Endodermal cell (in vitro differentiated cells): ENCODE measurements at places on chromosomes 3 and 15. TPM values are rescaled to one million over a fixed set of nuclear protein-coding genes. Genes with fewer than 3 reads are reported as not detected.

GRCh38 chr15:39593071-39593655 is 12.3 kb downstream of the THBS1 start:
- H3K27me3 ChIP-seq = no peaks in the 10 kb centered on the region
- no peaks in the 10 kb centered on the region for H3K4me1 ChIP-seq
- DNase-seq = no peak
- H3K36me3 ChIP-seq = peaks cover 94% of the 10 kb centered on the region

- peaks cover 21% of the 10 kb centered on the region for H3K27me3 ChIP-seq
- no peak overlapping the region for H3K4me3 ChIP-seq
- no peaks in the 10 kb centered on the region for H3K36me3 ChIP-seq
- DNase-seq = no peak
- peaks cover 7% of the 10 kb centered on the region for H3K4me1 ChIP-seq
Measured at GRCh38 chr3:24956613-24957012, 462.0 kb upstream of the THRB start.

DNA sequence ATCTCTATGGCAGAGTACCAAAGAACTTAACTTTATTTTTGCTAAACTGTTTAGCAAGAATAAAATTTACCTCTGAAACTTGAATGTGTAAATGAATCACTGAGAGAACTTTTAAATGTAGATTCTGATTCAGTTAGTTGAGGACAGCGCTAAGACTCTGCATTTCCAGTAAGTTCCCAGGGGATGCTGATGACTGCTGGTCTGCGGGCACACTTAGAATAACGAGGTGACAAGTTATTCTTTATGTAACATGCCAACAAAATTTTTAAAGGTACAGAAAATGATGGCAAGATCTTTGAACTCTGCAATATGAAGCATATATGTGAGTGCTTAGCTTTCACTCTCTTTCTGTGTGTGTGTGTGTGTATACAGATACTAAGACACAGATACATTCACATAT is 56.4 kb downstream of the TGFBR2 start:
- H3K4me1 ChIP-seq = peaks cover 8% of the 10 kb centered on the region
- no peak for DNase-seq
- no peak overlapping the region for H3K4me3 ChIP-seq

Gene SCG5
- 14.8 and 17.2 TPM in 2 replicates for total RNA-seq

DNA sequence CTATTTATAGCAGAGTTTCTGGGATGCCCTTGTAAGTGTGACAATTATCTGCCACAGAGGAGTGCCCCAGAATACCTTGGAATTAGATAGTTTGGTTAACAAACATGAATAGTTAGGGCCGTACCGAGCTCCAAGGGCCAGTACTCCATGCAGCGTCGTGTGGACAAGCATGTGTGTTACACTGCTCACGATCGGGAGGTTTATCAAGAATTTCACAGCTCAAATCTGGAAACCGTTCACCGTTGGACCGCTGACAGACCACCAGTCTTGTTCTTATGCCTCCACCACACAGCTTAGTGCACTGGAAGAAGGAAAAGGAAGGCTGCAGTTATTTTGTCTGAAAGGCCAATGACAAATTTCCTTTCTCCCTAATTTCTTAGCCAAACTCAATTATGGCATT is 93.7 kb downstream of the ADAMTS9 start:
- no peak overlapping the region for H3K27ac ChIP-seq
- no peak for DNase-seq
- peaks cover 8% of the 10 kb centered on the region for H3K4me1 ChIP-seq

DNA sequence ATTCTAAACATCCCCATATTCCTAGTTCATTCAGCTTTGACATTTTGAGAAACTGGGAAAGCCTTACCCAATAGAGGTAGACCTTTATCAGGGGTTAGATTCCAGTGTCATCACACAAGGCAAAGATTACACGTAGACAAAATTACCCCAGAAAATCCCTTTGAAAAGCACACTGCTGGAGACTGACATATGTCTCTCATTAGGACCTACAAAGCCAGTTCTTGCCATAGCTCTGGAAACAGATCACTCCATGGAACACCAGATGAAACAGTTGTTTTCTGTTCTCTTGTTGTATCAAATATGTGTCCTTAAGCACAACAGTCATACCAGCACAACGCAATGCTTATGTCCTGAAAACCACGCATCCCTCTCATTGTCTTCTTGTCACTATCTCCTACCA is 44.7 kb downstream of the RARB start:
- peaks cover 17% of the 10 kb centered on the region for H3K36me3 ChIP-seq
- DNase-seq = no peak
- peaks cover 9% of the 10 kb centered on the region for H3K4me1 ChIP-seq
- H3K27ac ChIP-seq = no peak overlapping the region
- no peak overlapping the region for H3K4me3 ChIP-seq

- no peaks in the 10 kb centered on the region for H3K4me1 ChIP-seq
- no peak overlapping the region for H3K27ac ChIP-seq
Measured at GRCh38 chr15:58311556-58311955, 120.2 kb upstream of the LIPC start.

Gene SKOR1
- total RNA-seq = 0.16 to 0.51 TPM (median 0.23 TPM) in 3 replicates

GRCh38 chr3:174325834-174326700 is 533.1 kb upstream of the NAALADL2 start:
- no peak overlapping the region for H3K27ac ChIP-seq
- no peak for DNase-seq
- no peaks in the 10 kb centered on the region for H3K27me3 ChIP-seq
- no peak overlapping the region for H3K4me3 ChIP-seq

Gene GOLGA8S
- total RNA-seq = 0.09 to 0.13 TPM in 2 of 3 replicates, not detected in the other

DNA sequence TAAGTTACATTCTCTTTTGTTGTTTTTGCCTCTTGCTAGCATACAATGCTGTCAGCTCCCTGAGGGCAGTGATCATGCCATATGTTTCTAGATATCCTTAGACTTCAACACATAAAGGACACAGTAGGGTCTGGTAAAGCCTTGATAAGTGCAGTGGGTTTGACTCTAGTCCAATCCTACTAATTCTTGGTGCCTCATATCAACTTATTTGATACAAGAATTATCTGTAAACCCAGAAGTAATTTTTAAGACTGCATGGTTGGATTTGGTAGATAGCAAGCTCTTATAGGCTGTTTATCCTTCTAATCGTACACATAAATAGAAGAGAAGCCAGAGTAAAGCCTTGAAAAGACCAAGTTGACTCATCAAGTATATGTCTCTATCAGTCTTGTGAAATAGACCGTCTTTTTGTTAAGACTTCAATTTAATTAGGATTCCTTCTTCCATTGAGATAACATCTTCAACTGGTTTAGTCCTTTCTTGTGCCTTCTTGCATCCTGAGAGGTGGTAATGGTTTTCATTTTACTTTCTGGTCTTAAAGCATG is 265.6 kb upstream of the CDIN1 start:
- H3K36me3 ChIP-seq = no peaks in the 10 kb centered on the region
- H3K27me3 ChIP-seq = no peaks in the 10 kb centered on the region
- H3K27ac ChIP-seq = no peak overlapping the region
- no peak for DNase-seq
- no peaks in the 10 kb centered on the region for H3K4me1 ChIP-seq

- no peak overlapping the region for H3K4me3 ChIP-seq
- DNase-seq = no peak
- no peak overlapping the region for H3K27ac ChIP-seq
- H3K36me3 ChIP-seq = no peaks in the 10 kb centered on the region
Measured at GRCh38 chr15:73756947-73757513, 3.9 kb upstream of the INSYN1 start.

DNA sequence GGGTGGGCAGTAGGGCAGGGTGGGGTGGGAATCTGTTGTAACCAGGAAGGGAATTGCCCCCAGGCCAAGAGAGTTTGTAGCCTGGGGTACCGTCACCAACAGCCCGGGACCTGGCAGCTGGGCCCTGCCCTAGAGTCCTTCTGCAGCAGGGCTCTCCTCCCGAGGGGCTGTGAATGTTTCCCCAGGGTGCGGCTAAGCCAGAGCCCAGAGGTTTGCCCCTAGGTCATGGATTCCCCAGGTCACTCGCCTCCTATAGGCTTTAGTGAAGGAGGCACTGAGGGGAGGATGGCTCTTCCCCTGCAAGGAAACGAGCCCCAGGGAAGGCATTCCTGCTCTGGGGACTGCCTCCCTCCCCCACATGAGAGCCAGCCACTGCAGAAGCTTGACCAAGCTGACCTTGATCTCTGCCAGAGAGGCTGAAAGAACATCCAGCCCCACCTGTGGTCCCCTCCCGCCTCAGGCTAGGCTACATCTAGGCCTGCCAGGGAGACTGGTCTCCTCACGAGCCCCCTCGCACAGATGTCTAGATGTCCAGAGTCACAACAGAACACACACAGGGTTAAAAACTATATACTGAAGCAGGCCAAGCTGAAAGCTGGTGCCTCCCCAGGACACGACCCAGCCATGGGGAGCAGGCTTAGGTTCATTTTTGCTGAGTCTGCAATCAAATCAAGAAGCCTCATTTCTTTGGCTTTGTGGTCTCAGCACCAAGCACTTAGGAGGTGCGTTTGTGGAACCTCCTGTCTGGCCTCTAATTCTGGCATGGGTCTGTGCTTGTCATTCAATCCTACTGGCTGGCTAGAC is 69.1 kb upstream of the TAMM41 start:
- H3K27ac ChIP-seq = no peak overlapping the region
- peak; percentile 47 for DNase-seq
- H3K4me3 ChIP-seq = no peak overlapping the region

Gene BFSP2
- not detected in 2 replicates for total RNA-seq

GRCh38 chr15:70086636-70087035 is 11.1 kb downstream of the TLE3 start:
- no peaks in the 10 kb centered on the region for H3K27me3 ChIP-seq
- H3K4me1 ChIP-seq = peaks cover 46% of the 10 kb centered on the region
- H3K36me3 ChIP-seq = peaks cover 84% of the 10 kb centered on the region
- H3K27ac ChIP-seq = no peak overlapping the region

DNA sequence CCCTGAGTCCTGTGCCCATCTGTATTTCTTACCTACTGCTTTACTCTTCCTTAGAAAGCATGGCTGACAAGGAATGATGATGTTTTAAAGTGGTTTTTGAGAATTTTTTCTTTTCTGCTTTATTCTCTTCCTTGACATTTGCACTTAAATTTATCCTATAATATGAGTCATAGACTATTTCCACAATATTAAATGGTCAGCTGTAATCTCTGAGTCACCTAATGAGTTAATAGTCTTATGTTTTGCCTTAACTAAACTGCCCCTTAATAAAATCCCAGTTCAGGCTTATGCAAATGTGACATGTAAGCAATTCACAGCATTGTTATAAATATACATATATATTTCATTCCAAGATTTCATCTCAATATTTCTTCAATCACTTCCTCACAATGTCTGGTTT is 23.8 kb downstream of the MEIS2 start:
- no peaks in the 10 kb centered on the region for H3K27me3 ChIP-seq
- no peak overlapping the region for H3K27ac ChIP-seq
- no peak for DNase-seq
- H3K4me3 ChIP-seq = no peak overlapping the region
- no peaks in the 10 kb centered on the region for H3K4me1 ChIP-seq

- H3K36me3 ChIP-seq = no peaks in the 10 kb centered on the region
- H3K4me3 ChIP-seq = no peak overlapping the region
- DNase-seq = no peak
- no peaks in the 10 kb centered on the region for H3K27me3 ChIP-seq
Measured at GRCh38 chr3:195849322-195850074, 37.8 kb upstream of the MUC4 start.

DNA sequence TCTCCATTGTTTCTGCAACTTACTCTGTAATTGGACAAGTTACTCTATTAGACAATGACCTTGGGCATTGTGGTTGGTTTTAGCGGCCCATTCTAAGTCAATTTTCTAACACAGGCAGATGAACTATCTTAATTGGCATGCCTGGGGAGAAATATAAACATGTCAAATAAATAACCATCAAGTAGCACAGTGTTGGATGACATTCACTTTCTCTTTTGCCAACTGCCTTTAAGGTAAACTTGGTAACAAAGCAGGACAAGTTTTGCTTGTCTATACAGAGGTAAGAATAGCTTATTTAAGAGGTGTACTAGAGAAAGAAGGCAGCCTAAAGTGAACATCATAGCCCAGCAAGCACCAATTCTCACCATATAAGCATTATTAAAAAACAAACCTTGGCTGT is 599.6 kb downstream of the GBE1 start:
- H3K27me3 ChIP-seq = no peaks in the 10 kb centered on the region
- no peaks in the 10 kb centered on the region for H3K36me3 ChIP-seq
- no peak overlapping the region for H3K27ac ChIP-seq
- no peak for DNase-seq
- no peak overlapping the region for H3K4me3 ChIP-seq
- H3K4me1 ChIP-seq = no peaks in the 10 kb centered on the region

Gene PCLAF
- total RNA-seq = 28.9 and 34.2 TPM in 2 replicates

DNA sequence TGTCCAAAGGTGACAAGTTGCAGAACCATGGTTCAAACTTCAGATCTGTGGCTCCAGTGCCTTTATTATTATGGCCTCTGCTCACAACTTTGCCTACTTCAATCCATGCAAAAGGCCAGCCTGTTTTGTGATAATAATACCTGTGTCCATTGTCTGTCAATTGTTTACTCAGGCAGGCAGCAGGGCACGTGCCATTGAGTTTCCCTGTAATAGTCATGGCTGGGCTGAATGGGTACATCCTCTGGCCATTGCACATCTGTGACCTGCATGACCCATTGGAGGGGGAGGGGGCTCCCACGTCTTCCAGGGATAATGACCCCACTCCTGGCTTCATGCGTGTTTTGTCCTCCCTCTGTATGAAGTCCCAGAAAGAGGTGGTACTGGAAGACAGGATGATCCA is 215.4 kb downstream of the SSR3 start:
- H3K36me3 ChIP-seq = no peaks in the 10 kb centered on the region
- no peaks in the 10 kb centered on the region for H3K27me3 ChIP-seq
- H3K27ac ChIP-seq = no peak overlapping the region
- H3K4me3 ChIP-seq = no peak overlapping the region
- no peak for DNase-seq
- no peaks in the 10 kb centered on the region for H3K4me1 ChIP-seq

DNA sequence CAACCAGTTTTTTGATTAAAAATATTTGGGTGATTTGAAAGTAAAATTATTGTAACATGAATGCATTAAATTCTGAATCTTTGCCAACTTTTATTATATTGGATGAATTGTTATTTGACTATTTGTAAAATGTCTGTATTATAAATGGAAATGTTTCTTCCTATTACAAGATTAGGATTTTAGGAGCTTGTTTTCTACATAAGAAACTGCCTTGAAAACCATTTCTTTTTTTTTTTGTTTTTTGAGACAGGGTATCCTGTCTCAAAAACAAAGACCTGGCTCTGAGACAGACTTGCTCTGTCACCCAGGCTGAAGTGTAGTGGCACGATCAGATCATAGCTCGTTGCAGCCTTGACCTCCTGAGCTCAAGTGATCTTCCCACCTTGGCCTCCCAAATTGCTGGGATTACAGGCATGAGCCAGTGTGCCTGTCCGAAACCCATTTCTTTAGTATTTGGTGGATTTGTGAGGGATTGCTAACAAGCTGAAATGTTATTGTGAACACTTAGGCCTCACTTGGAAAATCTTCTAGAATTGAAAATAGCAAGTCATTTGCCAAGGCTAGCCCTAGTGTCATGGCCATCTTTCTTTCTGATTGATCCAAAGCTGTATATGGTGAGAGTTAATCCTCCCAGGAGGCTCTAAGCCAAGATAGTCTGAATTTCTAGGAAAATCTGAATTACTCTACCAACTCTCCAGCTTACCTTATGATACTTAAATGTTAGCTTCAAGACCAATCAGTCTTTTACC is 100.3 kb downstream of the FNDC3B start:
- H3K36me3 ChIP-seq = peaks cover 38% of the 10 kb centered on the region
- DNase-seq = no peak
- H3K4me1 ChIP-seq = peaks cover 35% of the 10 kb centered on the region
- peak overlapping the region; percentile 34 for H3K27ac ChIP-seq

Gene STAB1
- 0.32 and 0.55 TPM in 2 replicates for total RNA-seq

- peaks cover 12% of the 10 kb centered on the region for H3K27me3 ChIP-seq
- H3K27ac ChIP-seq = no peak overlapping the region
- peak; percentile 12 for DNase-seq
- no peak overlapping the region for H3K4me3 ChIP-seq
Measured at GRCh38 chr15:69504352-69505040, 51.9 kb downstream of the RPLP1 start.

Gene FANCD2OS
- total RNA-seq = not detected in 3 replicates
